ENCODE measurements at places on chromosomes 2 and 18.

- ATAC-seq: no peak
These were observed 98.2 kb upstream of the DTNA start for GRCh38 chr18:34611904-34612303.

DNA sequence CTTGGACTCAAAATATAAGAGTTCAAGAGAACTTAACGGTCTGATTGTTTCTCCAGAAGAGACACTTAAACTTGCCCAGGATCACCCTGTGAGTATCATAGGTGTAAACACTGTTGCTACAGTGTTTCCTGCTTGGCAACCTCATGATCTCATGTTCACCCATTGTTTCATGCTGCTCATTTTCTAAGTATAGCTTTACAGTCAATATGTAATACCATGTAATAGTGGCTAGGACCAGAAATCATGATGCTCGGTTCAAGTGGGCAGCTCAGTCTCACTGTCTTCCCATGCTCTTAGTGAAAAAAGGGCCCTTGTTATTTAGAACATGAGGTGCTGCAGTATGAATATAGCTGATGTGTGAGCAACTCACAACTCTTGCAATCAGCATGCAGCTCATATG, 157.5 kb downstream of the CERS6 start:
- no peak for ATAC-seq

DNA sequence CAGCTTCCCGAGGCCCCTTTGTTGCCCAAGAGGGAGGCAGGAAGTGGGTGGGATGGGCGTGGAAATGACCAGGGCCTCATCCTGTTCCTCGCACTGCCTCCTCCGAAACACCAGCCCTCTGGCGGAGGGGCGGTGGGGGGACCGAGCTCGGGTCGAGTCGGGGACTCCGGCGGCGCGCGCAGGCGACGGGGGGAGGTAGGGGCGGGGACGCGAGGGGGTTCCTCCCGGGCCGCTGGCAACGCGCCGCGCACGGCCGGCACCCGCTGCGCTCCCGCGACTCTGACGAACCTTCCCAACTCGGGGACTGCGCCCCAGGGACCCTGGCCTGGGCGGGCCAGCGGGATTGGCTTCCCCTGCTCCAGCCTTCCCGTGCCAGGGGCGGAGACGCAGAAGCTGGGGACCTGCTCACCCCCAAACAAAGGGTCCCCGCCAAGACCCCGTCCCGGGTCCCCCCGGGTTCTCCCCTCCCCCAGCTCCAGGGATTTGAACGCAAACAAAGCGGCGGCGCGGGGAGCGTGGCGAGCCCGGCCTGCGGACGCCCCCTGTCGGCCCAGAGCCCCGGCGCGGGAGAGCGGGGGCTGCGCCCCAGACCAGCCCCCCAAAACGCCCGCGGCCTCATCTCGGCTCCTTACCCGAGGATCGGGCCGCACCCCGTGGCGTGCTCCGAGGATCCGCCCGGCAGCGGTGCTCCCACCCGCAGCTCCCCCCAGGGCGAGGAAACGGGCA, 1.2 kb downstream of the SEMA4C start:
- peak; percentile 52 for ATAC-seq

DNA sequence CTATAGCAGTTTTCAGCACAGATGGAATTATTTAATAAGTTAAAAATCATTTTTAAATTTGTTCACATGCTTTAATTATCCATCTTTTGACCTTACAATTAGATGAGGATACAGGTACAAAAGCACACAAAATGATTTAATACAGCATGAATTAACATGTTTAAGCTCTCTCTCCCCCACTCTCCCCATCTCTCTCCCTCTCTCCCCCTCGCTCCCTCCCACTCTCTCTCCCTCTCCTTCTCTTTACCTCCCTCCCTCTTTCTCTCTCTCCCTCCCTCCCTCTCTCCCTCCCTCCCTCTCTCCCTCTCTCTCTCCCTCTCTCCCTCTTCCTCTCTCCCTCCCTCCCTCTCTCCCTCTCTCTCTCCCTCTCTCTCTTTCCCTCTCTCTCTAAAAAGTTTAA, 7.6 kb downstream of the NBAS start:
- ATAC-seq: no peak

DNA sequence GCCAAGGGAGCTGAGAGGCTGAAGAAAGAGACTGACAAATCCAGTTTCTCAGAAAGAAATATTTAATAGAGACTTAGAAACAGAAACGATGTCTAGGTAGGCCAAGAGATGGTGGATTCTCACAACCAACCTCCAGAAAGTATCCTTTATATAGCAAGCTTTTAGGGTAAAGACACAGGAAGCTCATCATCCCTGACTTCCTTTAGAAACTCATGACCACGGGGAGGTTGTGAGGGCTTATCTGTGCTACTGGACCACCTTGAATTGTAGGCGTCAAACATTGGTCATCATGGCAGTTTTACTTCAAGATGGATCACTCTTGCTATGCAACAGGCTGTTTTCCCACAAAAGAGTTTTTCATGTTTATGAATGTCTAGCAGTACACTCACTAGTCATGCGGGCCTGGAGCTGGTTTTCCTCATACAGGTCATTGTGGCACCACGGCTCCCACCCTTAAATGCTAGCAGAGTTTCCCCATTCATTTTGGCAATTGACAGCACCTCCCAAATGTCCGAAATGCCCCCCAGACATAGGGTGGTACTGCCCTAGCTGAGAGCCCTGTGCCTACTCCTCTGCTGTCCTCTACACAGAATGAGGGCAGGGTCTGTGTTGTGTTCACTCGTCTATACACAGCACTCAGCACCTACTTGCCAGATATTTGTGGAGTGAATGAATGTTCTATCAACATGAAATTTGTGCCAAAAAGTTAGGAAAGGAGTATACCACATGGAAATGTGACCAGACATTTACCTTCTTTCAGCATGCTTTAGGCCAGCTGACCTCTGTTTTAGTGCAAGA, 89.0 kb downstream of the TMEM247 start:
- no peak for ATAC-seq

- ATAC-seq: no peak
These were observed 6.3 kb downstream of the HS6ST1 start for GRCh38 chr2:128312411-128312810.

DNA sequence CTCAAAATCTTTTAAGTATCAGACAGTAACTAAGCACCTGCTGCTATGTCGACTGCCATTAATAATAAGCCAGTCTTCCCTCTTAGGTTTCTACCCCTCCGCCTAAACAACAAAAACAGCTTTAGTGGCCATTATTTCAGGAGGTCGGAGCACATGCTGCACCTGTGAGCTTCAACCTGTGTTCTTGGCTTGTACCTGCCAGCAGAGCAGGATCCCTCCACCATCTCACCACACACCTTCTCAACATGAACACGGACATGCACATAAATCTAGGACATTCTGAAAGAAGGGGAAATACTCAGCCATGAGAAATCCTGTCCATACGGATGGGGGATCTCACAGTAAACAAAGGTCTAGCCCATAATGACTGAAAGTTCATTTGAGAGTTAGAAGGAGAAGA, 3.7 kb downstream of the CYB5A start:
- ATAC-seq: no peak

- no peak for ATAC-seq
These were observed 118.2 kb downstream of the GBX2 start for GRCh38 chr2:236049981-236050380.

GRCh38 chr2:174449033-174449432, 37.8 kb downstream of the GPR155 start:
- no peak for ATAC-seq

DNA sequence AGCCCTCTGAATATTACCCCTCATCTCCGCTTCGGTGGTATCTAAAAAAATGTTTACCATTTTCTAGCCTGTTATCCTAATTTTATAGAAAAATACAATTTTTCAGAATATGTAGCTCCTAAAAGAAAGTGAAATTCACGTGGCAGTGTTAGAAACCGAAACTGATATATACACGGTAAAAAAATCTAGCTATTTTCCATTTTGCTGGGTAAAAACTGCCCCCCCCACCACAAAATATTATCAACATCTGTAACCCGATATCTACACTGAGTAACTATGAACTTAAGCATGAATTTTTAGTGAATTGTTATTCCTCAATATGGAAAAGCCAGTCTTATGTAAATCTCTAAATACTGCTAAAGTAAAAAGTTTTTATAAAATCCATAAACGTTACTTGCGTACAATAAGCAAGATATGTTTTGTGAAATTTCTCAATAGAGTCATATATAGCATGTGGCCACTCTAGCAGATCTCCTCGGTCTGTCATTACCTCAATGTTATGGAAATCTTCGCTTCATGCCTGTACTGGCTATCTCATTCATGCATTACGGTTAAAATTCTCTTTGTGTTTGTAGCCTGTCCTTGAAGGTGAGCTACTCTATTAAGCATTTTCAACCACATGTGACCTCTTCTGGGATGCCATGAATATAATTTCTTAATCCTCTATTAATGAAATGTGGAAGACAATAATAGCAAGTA, 524.2 kb downstream of the TRIB2 start:
- no peak for ATAC-seq

- ATAC-seq: no peak
These were observed 57.3 kb upstream of the PHLPP1 start for GRCh38 chr18:62658028-62658427.

DNA sequence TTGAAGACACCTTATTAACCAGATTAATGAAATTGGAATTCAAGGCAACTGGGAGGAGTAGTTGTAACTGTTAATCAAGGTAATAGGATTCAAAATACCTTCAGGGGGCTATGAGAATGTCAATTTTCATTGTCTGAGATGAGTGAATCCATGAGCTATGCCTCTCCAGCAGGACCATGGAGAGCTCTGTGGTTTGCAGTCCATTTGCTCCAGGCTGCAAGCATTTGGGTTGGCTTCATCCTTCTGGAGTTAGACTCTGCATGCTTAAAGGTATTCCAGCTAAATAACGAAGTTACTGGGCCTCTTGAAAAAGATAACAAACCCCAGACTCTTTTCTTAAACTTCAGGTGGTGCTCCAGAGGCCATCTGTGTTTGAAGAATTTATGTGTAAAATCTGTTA, 207.1 kb upstream of the SLC8A1 start:
- no peak for ATAC-seq

- ATAC-seq: no peak
These were observed 376.4 kb upstream of the ATP5MC3 start for GRCh38 chr2:175557810-175558377.

DNA sequence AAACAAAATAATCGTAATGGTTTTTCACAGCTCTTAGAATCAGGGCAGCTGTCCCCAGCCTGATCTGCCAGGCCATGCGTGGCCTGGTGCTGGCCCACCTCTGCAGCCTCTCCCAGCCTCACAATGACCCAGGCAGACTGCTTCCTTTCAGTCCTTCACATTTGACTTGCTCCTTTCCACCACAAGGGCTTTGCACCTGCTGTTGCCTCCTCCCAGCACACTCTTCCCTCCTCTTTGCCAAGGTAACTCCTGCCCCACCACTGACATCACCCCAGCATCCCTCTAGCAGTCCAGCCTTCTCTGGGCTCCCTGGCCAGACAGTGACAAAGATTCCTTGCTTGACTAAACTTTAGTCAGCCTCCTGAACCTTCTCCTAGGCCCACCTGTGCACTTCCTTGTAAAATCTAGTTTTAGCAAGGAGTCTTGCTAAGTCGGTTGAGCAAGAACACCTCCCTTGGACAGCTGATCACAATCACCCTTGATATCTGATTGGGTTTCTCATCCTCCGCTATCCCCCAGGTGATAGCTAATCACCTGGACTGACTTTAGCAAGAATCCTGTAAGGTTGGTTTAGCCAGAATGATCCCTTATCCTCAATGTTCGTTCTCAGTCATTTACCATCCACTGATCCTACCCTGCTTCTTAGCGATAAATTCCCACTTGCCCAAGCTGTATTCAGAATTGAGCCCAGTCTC, 16.2 kb upstream of the RAB11FIP5 start:
- no peak for ATAC-seq

DNA sequence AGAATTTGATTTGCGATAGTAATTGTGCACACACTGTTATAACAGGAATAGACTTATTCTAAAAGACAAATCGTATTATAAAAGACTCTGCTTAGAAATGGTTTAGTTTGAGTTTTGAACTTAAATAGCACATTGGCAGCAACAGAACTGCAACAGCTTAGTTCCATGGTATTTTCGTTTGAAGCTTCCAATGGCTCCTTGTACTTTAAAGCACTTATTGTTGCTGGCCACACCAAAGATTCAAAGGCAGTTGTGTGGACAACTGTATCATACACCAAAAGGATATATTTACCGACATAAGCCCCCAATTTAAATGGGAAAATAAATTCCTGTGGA, 627 bp downstream of the WIPF1 start:
- no peak for ATAC-seq

DNA sequence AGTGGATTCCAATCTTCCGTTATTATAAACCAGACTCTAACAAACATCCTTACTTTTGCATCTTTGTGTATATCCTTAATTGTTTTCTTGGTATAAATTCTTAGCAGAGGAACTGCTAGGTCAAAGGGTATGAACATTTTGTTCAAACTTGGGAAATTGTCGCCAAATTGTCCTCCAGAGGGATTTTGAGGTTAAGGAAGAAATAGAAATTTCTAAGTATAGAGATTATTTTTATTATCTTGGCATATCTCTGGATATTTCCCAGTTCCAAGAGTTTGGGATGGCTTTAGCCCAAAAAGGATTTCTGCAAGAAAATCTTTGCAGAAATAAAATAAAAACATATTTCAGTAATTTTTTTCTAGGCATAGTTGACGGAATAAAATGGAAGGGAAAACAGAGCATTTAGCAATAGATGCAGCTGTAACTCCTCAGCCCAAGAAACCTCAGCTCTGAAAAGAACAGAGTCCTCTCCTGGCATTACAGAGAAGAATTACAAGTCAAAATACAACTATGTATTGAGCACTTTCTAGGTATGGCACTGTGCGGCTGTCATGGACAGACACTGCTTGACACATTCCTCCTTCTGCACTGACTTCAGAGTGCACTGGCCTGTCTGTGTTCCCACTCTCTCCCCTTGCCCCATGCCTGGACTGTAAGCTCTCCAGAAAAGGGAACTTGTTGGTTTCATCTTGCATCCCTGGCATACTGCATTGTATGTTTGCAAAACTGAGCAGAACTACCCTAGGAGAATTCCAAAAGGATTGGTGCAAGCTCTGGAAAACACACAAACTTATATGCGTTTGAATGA, 117.3 kb upstream of the STON1 start:
- ATAC-seq: no peak

DNA sequence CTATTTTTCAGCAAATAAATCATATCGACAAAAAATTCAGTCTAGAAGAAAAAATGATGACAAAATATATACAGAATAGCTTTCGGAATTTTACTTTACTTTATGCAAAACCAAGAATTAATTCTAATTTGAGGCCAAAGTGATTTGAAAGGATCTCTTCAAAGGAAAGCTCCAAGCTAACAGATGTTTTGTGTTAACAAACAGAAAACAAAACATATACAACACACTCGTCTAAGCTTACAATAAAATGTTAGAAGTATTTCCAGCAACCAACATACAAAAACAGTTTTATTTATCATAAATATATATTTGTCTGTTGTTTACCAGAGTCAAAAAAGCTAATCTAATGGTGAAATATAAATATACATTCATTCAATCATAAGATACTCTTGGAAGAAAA, 118.1 kb upstream of the CHRNA1 start:
- no peak for ATAC-seq

DNA sequence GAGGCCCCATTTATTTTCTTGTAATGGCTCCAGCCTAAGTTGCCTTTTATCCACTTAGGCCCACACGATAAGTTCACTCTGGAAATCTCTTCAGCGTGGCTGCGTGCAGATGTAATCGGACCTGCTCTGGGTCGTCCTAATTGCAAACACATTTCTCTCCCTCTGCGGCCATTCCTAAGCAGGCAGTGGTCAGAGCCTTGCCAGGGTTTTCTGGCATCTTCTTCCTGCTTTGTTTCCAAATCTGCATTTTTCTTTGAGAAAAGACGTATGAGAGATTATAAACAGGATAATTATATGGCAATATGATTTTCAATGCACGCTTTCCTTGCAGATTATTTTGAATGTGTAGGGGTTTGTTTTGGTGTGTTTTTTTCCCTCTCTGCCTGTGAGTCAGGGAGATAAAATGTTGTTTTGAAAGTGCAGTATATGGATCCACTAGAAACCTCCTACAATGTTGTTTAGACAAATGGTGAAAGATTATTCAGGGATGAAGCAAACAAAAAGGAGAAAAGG, 239.4 kb upstream of the TANK start:
- no peak for ATAC-seq
